ENCODE measurements at places on chromosomes 6 and 20. TPM values are rescaled to one million over a fixed set of nuclear protein-coding genes. Genes with fewer than 3 reads are reported as not detected.
A peak's percentile ranks its signal among the peaks of the same experiment; 100 is the strongest.

DNA sequence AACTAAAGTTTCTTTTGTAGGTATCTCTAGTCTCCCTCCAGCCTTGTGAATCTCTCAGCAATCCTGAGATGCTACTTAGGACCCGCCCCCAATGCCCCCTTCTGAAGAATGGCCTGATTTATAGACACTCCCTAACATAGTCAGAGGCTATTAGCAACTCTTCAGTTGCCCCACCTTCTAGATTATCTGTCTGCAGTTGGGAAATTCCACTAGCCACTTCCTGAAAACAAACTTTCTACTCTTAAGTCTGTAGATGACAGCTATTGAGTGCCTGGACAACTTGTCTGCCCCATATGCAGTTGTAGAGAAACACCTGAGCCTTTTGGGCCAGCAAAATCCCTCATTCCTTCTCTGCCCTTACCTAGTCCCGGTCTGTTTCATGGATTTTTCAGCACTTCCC, 188.2 kb upstream of the PREP start:
- no peak for DNase-seq
- no peak overlapping the region for H3K27ac ChIP-seq
- no peaks in the 10 kb centered on the region for H3K36me3 ChIP-seq
- H3K27me3 ChIP-seq = no peaks in the 10 kb centered on the region
- no peak overlapping the region for H3K4me3 ChIP-seq
- H3K4me1 ChIP-seq = peaks cover 24% of the 10 kb centered on the region

GRCh38 chr6:167998215-167998614, 744 bp downstream of the KIF25 start:
- H3K4me1 ChIP-seq = no peaks in the 10 kb centered on the region
- H3K36me3 ChIP-seq = no peaks in the 10 kb centered on the region
- H3K4me3 ChIP-seq = no peak overlapping the region
- peak; percentile 29 for DNase-seq
- H3K27ac ChIP-seq = no peak overlapping the region

DNA sequence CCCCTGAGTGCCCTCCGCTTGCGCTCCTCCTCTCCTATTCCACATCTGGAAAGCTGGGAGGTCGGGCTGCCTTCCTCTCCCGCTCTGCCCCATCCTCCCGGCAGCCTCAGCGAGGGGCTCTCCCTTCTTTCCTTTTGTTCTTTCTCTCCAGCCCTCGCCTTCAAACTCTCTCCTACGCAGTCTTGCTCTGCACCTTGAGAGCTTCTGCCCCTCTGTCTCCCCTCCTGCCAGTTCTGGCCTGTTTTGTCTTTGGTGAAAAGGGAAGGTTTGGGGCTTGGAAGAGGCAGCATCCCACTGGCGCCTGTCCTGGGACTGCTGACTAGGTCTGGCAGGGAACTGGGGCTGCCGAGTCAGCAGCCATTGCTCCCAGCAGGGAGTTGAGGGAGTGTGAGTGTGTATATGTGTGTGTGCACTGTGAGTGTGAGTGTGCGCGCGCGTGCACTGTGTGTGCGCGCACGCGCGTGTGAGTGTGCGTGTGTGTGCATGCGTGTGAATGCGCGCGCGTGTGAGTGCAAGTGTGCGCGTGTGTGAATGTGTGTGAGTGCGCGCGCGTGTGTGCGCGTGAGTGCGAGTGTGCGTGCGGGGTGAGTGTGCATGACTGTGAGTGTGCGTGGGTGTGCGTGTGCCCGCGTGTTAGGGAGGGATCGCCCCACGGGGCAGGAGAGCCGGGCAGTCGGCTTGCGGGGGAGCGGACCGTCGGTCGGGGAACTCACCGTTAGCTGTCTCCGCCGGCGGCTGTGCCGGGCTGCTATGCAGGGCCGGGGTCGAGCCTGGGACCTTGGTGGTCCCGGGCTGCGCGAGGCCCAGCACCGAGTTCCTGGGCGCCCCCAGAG, 523 bp downstream of the CPXM1 start:
- no peaks in the 10 kb centered on the region for H3K36me3 ChIP-seq
- H3K27me3 ChIP-seq = no peaks in the 10 kb centered on the region
- peaks cover 30% of the 10 kb centered on the region for H3K4me1 ChIP-seq
- peak overlapping the region; percentile 50 for H3K4me3 ChIP-seq
- H3K27ac ChIP-seq = peak overlapping the region; percentile 35

- H3K4me1 ChIP-seq = peaks cover 7% of the 10 kb centered on the region
- H3K27ac ChIP-seq = peak overlapping the region; percentile 42
- no peaks in the 10 kb centered on the region for H3K36me3 ChIP-seq
- no peaks in the 10 kb centered on the region for H3K27me3 ChIP-seq
- H3K4me3 ChIP-seq = no peak overlapping the region
- peak; percentile 32 for DNase-seq
These were observed 1.1 kb upstream of the SYTL3 start for GRCh38 chr6:158648682-158649131.

- no peak for DNase-seq
- peaks cover 66% of the 10 kb centered on the region for H3K4me1 ChIP-seq
- H3K4me3 ChIP-seq = no peak overlapping the region
These were observed 32.5 kb upstream of the PRND start for GRCh38 chr20:4689220-4689619.

DNA sequence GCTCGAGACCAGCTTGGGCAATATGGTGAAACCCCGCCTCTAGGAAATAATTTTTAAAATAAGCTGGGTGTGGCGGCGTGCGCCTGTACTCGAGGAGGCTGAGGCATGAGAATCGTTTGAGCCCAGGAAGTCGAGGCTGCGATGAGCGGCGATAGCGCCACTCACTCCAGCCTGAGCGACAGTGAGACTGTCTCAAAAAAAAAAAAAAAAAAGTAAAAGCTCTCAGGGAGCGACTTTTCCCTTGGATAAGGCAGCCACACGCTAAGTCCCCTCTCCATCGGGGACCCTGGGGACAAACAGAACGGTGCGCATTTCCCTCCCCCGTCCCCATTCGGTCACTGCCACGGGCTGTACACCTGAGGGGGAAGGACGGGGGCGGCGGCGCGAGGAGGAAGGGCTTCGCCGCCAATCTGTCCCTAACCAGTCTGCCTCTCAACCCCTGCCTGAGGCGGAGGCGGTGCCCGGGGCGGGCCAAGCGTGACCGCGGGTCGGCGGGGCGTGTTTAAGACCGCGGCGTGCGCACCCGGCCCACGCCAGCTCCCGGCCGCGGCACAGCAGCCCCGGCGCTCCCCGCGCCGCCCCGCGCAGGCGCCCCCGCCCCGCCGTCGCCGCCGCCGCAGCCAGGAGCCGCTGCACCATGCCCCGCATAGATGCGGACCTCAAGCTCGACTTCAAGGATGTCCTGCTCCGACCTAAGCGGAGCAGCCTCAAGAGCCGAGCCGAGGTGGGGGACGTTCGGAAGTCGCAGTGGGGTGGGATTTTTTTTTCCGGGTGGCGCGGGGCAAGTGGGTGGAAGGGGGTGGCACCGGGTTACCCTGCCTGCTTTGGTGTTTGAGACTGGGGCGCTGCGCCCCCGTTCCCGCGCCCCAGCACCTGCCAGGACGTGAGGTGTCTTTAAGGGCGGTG, at the start of gene GMPR:
GMPR (plus strand) TSS at position 531 of the 906 bp plus-strand sequence; CDS start at position 638, 107 bp downstream.
- H3K4me1 ChIP-seq = peaks cover 29% of the 10 kb centered on the region
- DNase-seq = no peak
- peak within 1 kb of the TSS; percentile 64 for H3K27ac ChIP-seq
- peak within 1 kb of the TSS; percentile 61 for H3K4me3 ChIP-seq

- no peaks in the 10 kb centered on the region for H3K27me3 ChIP-seq
- H3K4me1 ChIP-seq = peaks cover 28% of the 10 kb centered on the region
- H3K4me3 ChIP-seq = no peak overlapping the region
- no peak for DNase-seq
- H3K27ac ChIP-seq = peak overlapping the region; percentile 12
These were observed 2.5 kb downstream of the SMIM13 start for GRCh38 chr6:11096109-11096508.

- no peak overlapping the region for H3K27ac ChIP-seq
- no peaks in the 10 kb centered on the region for H3K36me3 ChIP-seq
- H3K27me3 ChIP-seq = no peaks in the 10 kb centered on the region
- DNase-seq = no peak
These were observed 22.4 kb downstream of the EDN3 start for GRCh38 chr20:59322585-59323454.

DNA sequence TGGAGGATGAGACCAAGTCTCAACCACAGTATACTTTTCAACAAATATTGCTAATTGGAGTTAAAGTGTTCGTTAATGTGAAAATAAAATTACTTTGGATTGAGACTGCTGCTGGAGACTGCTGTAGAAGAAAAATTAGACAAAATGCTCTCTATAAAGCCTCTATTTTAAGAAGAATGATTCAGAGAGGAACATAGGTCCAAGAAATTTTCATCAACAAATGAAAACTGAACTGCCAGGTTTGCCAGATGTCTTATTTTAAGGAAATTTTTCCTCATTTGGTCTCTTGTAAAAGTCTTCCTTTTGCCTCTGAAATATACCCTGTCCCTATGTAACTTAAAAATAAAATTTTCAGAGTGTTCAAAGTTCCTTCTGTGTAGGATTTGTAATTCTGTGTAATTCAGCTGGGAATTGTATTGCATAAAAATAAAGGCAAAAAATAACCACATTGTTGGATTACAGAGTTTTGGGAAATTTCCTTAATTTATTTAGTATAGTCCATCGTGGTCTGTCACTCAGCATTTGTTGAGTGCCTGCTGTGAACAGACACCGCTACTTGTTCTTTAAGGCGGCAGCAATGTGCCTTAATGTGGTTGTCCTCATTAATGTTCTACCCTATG, 27.4 kb downstream of the ANKS1A start:
- no peak overlapping the region for H3K4me3 ChIP-seq
- no peaks in the 10 kb centered on the region for H3K36me3 ChIP-seq
- DNase-seq = no peak
- H3K27me3 ChIP-seq = no peaks in the 10 kb centered on the region

DNA sequence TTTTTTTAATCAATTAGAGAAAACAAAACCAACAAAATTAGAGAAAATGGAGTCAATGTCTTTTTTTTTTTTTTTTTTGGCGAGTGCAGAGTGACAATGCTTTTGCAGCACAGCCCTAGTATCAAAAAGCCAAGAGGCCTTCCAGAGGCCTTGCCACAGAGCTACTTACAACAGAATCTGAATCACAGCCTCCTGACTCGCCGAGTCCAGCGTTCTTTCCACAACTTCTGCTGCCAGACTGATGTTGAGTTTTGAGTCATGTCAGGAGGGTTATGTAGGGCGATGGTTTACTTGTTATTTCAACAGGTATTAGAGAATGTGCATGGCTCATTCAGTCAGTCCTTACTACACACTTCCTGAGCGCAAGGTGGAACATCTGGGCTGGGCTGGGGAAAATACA, 88.6 kb downstream of the FNDC1 start:
- H3K36me3 ChIP-seq = no peaks in the 10 kb centered on the region
- peaks cover 15% of the 10 kb centered on the region for H3K4me1 ChIP-seq
- H3K4me3 ChIP-seq = no peak overlapping the region
- no peaks in the 10 kb centered on the region for H3K27me3 ChIP-seq
- H3K27ac ChIP-seq = peak overlapping the region; percentile 23
- no peak for DNase-seq

DNA sequence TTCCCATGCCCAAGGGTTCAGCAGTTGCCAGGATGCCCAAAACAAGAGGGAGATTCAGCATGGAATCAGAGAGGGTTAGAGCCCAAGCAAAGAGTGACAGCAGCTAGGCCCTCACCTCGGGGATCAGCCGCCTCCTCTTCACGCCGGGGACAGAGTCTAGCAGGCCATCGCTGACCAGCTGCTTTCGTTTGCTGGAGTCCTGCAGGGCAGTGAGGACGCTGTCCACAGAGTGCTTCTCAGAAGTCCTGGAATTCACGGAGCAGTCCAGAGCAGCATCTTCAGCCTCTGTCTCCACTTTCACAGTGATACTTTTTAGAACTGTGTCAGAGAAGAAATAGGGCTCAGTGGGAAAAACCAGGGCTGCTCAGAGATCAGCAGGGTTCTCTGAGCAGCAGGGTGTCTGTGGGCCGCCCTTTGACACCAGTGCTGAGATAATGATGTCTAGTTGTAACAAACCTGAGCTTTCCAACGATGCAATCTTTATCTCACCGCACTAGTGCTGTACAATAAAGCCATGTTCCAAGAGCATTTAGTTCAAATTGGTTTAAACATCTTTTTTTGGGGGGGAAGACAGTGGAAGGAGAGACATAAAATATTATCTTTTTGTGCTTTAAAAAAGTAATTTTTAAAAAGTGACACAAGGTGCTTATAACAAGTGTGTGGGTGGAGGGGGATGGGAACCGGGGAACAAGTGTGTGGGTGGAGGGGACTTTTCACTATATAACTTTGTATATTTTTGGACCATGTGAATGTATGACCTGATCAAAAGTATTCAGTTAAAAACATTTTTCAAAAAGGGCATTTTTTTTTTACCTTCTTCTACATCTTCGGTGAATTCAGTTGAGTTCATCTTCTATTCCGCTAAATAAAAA, 16.6 kb downstream of the BEND3 start:
- H3K4me1 ChIP-seq = no peaks in the 10 kb centered on the region
- no peaks in the 10 kb centered on the region for H3K27me3 ChIP-seq
- H3K36me3 ChIP-seq = no peaks in the 10 kb centered on the region
- no peak overlapping the region for H3K27ac ChIP-seq
- DNase-seq = no peak

DNA sequence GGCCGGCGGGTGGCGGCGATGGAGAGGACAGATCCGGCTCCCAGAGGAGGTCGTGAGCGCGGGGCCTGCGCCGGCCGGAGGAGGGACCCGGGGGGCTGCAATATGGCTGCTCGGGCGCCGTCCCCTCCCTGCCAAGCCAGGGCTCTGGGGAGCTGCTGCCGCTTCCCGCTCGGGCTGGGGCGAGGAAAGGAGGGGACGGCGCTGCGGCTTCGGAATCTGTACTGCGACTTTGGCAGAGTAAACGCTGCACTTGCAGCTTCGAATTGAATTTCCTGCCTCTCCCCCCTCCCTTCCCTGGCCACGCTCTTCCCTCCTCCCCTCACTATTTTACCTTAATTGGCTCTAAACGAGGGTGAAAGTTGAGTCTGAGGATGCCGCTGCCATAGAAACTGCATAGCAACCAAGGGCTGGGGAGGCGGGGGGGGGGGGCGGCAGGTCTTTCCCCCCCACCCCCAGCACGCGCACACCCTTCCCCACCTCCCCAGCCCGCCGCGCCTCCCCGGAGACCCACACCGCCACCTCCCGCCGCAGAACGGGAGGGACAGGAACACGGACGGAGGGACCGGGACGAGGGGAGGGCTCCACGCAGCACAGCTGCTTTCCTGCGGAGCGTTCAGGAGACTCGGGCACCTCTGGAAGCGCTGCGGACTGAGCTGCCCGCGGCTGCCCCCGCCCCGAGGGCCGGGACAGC, 93.9 kb downstream of the RNASET2 start:
- no peaks in the 10 kb centered on the region for H3K27me3 ChIP-seq
- H3K4me3 ChIP-seq = peak overlapping the region; percentile 54
- peaks cover 14% of the 10 kb centered on the region for H3K4me1 ChIP-seq
- DNase-seq = no peak
- H3K27ac ChIP-seq = peak overlapping the region; percentile 16

DYNLT2 gene
- 3.2 TPM for total RNA-seq

PBOV1 gene
- not detected for total RNA-seq

WFDC12 gene
- total RNA-seq = 4.4 TPM
